Fibroblast of skin of scalp (primary cell): ENCODE measurements at places on chromosomes 3 and 15.

DNA sequence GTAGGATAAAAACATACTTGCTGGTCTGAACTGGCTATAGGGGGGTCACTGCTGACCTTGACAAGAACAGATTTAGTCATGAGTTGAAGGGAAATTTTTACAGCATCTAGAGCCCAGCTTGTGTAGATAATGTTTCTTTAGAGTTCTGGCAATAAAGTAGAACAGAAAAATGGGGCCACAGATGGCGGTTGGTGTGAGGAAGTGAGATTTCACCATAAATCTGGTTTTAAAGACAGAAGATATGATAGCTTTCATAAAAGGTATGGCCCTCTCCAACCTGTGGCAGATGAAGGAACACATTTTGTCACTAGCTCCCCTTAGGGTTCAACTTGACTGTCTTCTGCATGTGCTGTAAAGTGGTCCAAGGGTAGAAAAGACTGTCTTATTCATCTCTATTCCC is 24.3 kb upstream of the IMPDH2 start:
- no peak for DNase-seq

DNA sequence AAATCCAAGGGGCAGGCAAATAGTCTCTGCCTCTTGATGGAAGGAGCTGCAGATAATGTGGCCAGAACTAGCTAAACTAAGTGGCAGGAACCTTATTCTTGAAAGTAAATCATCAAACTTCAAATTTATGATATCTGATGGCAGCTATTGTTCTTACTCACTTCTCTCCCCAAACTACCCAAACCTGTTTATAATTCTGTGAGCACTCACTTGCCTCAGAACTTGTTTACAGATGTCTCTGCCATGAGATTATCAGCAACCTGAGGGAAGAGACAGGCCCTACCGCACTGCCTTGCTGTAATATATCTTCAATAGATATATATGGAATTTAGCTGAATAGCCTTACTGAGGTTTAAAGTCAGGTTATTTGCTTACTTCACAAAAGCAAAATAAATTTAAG is 2.2 kb upstream of the B3GALNT1 start:
- no peak for DNase-seq

DNA sequence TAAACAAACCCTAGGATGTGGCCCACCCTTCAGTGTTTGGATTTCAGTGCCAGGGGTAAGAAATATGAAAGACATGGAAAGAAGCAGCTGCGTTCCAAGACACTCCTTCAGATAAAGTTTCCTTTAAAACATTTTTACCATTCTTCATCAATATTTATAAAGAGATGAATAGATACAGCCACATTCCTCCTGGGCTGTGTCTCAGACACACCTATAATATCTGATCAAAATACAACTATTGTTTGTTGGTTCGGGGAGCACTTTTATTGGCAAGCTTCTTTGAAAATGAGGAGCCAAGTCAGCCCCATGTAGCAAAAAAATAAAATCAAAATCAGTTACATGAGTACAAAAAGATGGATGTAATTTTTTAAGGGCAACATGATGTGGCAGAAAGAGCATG is 53.2 kb downstream of the RPL22L1 start:
- no peak for DNase-seq

DNA sequence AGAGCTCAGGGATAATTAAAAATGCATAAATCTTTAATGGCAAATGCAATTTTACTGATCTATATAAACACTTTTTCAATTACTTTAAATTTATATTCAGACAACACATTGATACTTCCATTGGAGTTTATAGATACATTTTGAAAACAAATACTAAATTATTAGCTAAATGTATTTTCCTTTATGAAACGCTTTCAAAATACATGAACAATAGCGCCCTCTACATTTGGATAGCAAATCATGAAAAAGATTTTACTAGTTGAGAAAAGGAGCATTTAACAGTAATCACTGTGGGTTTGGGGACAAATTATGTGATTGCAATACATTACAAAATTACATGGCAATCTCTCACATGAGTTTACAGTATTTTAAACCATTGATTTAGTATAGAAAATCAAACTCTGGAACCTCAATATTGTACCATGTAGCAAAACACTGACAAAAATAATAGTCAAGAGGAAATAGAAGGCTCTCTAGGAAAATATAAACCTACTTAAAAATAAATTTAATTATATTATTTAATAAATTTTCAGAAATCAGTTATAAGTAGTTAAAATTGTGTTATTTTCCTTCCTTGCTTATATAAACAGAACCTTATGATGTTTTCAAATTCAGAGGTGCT is 207.9 kb downstream of the ZIC1 start:
- DNase-seq: peak; percentile 71

DNA sequence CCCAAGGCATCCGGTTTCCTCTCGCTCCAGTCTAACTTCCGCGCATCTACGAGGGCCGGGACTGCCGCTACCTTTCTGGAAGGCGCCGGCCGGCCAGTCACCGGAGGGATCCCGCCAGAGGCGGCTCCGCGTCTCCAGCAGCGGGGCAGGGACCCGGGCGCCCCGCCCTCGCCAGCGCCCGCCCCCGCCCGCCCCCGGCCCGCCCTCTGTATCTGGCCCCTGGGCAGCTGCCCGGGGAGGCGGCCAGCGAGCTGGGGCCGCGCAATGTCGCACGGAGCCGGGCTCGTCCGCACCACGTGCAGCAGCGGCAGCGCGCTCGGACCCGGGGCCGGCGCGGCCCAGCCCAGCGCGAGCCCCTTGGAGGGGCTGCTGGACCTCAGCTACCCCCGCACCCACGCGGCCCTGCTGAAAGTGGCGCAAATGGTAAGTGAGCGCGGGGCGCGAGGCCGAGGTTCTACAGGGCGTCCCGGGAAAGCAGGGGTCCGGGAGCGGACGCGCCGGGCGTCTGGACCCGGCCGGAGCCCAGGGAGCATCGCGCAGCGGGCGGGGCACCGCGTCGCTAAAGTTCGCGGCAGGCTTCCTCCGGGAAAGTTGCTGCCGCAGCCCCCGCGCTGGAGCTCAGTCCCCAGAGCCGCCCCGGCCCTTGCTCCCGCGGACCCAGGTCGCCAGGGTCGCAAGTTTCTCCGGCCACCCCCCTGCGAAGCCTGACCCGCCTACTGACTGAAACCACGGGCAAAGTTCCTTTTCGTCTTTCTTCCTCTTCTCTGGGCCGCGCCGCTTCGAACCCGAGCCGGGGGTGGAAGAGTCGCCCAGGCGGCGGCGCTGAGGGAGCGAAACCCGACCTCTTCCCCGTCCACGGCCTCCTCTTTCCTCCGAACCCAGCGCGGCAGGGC is at the start of gene CMTM7:
Gene CMTM7, plus strand, starts transcription at position 211 of the 893 bp plus-strand sequence. Its CDS starts 54 bp downstream, at position 265.
- DNase-seq: peak; percentile 61

- DNase-seq: no peak
These were observed 47.5 kb downstream of the ACAP2 start for GRCh38 chr3:195395208-195395816.

- DNase-seq: peak; percentile 82
These were observed 48.0 kb downstream of the TYRO3 start for GRCh38 chr15:41606997-41607396.

GRCh38 chr3:16936233-16936632 is 51.5 kb downstream of the PLCL2 start:
- no peak for DNase-seq

DNA sequence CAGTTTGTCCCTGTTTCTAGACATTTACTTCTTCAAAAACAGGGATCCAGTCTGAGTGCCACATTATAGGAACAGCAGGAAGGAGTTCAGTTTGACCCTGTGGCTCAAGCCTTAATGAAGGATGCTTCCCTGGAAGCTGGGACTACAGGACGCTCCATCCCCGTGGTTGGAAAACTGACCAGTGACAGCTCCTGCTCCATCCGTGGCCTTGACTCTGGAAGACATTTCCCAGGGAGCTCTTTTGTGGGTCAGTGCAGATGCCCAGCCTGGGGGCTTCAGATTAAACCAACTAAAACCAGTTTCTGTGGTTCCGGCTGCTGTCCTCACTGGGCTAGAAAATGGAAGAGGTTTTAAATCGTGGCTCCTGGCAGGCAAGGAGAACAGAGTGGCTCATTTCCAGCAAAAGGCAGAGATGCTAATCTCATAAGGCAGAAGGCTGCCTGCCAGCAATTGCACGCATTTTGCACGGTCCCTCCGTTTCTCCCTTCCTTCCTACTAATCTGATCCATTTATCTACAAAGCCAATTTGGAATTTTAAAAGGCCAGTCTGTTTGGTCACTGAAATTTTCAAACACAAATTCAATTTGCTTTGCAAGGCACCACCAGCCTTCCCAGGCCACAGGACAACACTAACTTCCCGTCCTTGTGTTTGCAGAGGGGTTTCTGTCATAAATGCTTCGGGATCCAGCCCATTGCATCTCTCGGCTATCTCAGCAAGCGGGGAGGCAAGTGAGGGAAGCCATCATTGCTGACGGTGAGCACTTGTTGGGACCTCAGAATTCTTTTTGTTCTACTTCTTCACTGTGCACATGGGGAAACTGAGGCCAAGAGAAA is 6.2 kb upstream of the SSUH2 start:
- no peak for DNase-seq

- no peak for DNase-seq
These were observed 265.4 kb upstream of the ARHGEF26 start for GRCh38 chr3:153855772-153856171.

- DNase-seq: peak; percentile 10
These were observed 28.9 kb downstream of the EAF1 start for GRCh38 chr3:15456321-15456720.

GRCh38 chr15:85406916-85407315 is 26.5 kb downstream of the AKAP13 start:
- DNase-seq: peak; percentile 83

DNA sequence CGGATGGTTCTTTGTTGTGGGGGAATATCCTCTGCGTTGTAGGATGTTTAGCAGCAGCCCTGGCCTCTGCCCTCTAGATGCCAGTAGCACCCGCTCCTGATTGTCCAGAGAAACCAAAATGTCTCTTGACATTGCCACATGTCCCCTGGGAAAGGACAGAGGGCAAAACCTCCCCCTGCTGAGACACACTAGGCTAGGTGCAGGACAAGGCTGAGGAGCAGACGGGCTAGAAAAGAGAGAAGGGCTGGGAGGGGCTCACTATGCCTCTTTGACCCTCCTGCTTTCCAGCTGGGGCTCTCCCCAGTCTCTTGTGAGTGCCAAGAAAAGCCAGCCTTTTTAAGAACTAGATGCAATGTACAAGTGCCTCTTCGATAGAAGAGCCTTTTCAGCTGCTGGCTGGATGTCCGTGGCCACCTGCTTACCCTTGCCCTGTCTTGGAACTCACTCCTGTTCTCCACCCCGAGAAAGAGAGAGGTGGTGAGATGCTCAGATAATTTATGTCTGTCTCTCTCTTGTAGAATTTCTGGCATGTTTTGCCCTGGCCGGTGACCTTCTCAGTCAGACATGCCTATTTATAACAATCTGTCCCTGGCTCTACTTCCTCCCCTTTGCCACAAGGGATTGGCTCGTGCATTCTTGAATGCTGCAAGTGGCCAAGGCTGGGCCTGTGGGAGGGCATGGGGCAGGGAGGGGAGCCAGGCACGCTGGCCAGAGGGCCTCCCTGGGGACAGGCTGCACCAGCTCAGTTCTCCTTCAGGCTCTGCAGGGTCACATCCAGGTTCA is 142.6 kb downstream of the RPLP1 start:
- no peak for DNase-seq

GRCh38 chr3:177928172-177928873 is 607.9 kb upstream of the KCNMB2 start:
- peak; percentile 56 for DNase-seq

GRCh38 chr3:171348121-171348520 is 112.1 kb downstream of the TNIK start:
- peak; percentile 90 for DNase-seq

- peak; percentile 20 for DNase-seq
These were observed 26.8 kb downstream of the STARD5 start for GRCh38 chr15:81297147-81297572.

DNA sequence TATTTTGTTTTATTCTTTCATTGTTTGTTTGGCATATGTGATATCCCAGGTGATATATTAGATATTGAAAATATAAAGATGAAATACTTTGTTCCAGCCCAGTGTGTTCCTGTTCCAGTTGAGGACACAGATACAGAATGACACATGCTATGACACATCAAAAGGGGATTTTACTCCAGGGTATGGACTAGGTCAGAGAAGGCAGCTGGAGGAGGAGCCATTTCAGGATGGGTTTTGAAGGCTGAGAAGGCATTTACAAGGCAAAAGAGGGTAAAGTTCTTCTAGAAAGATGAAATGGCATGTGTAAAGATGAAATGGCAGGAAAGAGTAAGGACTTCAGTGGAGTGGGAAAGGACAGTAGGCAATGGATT is 163.8 kb downstream of the ZIC1 start:
- no peak for DNase-seq

DNA sequence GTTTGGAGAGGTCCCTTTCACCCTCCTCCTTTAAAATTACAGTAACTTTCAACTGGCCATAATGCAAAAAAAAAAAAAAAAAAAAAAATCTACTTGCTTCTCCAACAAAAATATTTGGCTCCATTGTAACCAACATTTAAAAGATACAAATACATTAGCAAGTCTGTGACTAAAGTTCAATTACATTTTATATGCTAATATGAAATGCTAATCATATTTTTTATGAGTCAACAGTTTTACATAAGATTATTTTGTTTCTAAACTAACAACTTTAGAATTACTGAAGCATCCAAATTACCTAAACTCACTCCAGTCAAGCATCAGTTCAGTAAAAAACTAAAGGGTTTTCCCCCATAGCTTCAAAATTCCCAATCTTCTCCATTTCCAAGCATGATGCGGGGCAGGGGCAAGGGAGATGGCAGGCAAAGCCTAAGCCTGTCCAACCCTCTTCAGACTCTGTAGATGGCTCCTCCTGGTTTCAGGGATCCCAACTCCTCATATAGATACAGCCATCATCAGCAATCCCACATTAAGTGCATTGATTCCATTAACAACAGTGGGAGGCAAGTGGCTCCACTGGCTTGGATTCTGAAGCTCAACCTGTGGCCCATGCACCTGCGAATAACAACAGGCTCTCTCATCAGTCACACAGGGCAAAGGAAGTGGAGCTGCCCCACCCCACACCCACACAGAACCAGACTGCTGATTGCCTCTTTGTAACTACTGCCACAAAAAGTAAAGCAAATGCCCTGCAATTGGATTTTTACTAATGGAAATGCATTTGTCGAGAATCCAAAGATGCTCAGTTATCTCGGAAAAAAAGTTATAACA is 15.0 kb downstream of the SFMBT1 start:
- no peak for DNase-seq

- DNase-seq: no peak
These were observed 253.2 kb downstream of the MEX3B start for GRCh38 chr15:81792646-81793045.

DNA sequence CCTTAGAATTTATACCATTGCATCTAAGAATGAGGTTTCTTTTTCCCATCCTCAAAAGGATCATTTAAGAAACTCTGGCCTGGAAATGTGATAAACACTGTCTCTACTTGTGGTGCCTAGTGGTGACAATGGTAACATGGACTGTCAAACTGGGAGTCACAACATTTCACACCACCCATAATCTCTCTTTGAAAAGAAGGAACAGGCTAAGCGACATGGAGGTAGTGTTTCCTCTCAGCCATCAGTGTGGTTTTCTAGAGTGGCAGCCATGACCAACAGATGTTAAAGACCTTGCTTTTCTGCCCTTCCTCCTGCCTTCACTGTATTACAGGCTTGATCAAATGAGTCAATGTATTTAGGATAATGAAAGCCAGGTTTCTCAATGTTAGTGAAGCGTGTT is 283.1 kb upstream of the STAC start:
- DNase-seq: no peak
